ENCODE measurements at places on chromosomes 2 and 18.
A peak's percentile ranks its signal among the peaks of the same experiment; 100 is the strongest.

GRCh38 chr18:9188359-9189231, 52.0 kb downstream of the ANKRD12 start:
- DNase-seq, result no peak

DNA sequence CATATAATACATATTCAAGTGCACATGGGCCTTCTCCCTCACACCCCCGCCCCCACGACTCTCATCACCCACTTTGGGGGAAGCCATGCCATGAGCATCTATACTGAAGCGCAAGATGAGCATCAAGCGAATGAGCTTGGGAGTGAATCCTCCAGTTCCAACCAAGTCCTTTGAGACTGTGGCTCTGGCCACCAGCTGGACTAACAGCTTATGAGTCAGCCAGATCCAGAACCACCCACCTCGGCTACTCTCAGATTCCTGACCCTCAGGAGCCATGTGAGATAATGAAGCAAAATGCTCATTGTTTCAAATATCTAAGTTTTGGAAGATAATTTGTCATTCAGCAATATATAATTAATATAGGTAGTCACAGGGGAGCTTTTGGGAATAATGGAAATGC, 22.2 kb upstream of the IL1RL1 start:
- DNase-seq, result no peak

- no peak for DNase-seq
Observed at GRCh38 chr2:35864141-35864540, 491.4 kb upstream of the CRIM1 start.

DNA sequence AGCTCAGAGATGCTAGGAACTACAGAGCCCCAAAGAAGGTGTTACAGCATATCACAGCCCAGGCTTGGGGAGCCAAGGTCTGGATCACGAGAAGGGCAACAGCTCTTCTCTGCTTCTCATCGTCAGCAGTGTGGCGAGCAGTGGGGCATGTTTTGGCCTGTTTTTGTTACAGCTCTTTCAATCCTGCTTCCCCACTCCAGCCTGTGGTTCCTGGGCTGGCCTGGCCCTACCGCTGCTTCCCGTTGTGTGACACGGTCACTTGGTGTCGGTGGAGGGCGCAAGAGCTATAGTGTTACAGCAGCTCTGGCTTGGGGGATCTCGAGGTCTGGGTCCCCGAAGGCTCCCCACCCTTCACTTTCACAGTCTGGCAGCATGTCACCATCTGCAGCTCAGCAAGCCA, 870.2 kb downstream of the CBLN2 start:
- DNase-seq, result no peak

DNA sequence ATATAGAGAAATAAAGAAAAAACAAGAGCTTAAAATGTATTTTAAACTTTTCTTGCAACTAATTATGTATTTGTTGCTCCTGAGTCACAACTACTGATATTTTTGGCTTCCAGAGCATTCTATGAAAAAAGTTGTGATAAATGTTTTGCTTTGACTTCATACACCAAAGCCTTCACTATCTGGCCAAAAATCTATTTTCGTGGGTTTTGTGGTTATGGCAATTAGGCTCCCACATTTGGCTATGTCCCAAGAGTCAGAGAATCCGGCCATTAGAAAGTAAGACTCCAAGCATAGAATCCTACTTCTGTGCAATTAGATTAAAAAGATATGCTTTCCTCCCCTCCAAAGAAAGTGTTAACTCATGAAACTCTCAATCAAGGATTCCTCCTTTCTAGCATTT, 1456.1 kb upstream of the ACVR2A start:
- no peak for DNase-seq

- no peak for DNase-seq
Observed at GRCh38 chr2:78408795-78409118, 616.7 kb upstream of the REG3G start.

GRCh38 chr2:240126731-240127130, 9.4 kb downstream of the COPS9 start:
- DNase-seq, result no peak

- no peak for DNase-seq
Observed at GRCh38 chr18:74477771-74478170, 18.4 kb upstream of the CNDP2 start.

DNA sequence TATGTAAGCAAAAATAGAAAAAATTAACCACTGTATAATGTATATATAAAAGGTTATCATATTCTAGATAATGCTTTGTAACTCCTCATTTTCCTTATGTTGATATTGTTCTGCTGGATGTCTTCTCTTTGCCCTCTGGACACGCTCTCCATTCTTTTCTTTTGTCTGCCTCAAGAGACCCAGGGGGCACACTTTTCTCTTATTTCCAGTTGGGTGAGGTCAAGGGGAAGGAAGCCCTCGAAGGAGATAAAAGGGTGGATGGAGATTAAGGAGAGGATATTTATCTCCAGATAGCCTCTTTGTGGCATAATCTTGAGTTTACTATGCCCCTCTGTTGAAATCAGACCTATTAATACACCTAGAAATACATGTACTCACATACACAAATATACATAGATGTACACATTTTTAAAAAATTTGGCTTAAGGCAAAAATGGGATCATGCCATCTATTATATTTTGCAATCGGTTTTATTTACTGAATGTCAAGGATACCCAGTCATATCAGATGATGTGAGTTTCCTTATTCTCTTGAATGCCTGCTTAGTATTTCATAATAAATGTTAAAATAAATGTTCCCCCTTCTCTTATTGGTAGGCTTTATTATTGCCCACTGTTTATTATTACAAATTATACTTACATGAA, 65.3 kb downstream of the LCLAT1 start:
- DNase-seq, result no peak

- no peak for DNase-seq
Observed at GRCh38 chr2:128626760-128627511, 308.3 kb upstream of the HS6ST1 start.

- DNase-seq, result no peak
Observed at GRCh38 chr2:96485350-96485749, 19.8 kb downstream of the NEURL3 start.

GRCh38 chr2:113061896-113062770, 3.1 kb downstream of the IL36RN start:
- no peak for DNase-seq

- peak; percentile 20 for DNase-seq
Observed at GRCh38 chr2:61017556-61018317, at the start of the genes PEX13 and PUS10. PEX13 (plus strand) TSS chr2:61017720; CDS start chr2:61017760, 40 bp downstream. PUS10 (minus strand) TSS chr2:61018255; CDS start chr2:61011890, 6,365 bp downstream.

GRCh38 chr2:121081701-121082100, 203.3 kb downstream of the TFCP2L1 start:
- DNase-seq, result no peak

DNA sequence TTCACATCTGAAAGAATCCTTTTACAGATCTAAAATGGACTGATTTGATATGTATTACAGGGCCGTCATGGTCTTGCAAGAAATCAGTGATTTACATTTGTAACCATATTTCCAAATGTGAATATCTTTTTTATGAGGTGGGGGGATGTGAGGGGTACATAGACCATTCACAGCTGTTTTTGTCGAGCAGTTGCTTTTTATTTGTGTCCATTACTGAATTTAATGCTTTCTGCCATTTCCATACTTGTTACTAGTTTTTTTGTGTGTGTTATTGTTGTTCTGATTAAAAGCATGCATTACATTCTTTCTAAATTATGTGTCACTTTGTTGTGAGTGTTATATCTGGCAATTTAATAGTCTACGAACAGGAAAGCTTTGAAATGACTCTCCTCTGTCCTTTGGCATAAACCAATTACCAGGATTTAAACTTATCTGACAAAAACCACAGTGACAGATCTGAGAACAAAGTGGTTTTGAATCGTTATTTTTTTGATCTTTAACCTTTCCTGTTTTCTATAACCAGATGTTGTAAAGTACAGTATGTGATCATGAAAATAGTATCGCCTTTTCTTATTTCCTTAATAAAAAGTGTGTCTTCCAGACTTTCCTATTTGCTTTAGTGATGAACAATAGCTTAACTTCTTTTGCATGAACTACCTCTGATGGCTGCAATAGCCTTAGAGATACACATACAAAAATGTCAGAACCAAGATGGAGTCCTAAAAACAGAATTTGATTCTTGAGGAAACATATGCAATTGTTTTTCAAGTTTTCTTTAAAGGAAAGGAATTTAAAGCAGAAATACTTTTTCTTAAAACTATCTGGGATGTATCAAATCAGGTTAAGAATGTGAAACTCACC, 354.2 kb upstream of the ACVR2A start:
- no peak for DNase-seq

DNA sequence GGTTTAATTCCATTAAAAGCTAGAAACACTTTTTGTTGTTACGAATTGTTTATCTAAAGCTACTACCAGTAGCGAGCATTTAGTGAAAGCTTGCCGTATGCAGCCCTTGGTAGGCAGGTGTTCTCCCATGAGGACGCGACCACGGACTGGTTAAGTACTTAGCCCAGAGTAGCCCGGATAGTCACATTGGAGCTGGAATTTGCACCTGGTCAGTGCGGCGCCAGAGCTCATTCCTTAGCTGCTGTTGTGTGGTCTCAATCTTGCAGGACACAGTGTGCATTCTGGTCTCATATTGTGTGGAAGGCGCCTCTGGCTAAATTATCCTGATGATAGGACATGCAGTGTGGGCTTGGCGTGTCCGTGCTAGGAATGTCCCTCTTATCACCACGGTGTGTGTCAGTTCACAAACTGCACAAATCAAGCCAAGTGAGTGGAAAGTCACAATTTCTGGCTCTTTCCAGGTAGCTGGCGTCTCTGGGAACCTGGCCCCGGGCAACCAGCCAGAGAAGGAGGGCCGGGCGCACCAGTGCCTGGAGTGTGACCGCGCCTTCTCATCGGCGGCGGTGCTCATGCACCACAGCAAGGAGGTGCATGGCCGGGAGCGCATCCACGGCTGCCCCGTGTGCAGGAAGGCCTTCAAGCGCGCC, 133.3 kb downstream of the ZNF236 start:
- DNase-seq, result no peak

DNA sequence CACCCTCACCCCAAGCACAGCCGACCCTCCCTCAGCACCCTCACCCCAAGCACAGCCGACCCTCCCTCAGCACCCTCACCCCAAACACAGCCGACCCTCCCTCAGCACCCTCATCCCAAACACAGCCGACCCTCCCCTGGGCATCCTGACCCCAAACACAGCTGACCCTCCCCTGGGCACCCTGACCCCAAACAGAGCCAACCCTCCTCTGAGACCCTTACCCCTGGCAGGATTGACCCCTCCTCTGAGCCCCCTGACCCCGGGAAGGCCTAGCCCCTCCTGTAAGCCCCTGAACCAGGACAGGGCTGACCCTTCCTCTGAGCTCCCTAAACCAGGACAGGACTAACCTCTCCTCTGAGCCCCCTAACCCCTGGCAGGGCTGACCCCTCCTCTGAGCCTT, 84.4 kb upstream of the RAB6C start:
- no peak for DNase-seq

DNA sequence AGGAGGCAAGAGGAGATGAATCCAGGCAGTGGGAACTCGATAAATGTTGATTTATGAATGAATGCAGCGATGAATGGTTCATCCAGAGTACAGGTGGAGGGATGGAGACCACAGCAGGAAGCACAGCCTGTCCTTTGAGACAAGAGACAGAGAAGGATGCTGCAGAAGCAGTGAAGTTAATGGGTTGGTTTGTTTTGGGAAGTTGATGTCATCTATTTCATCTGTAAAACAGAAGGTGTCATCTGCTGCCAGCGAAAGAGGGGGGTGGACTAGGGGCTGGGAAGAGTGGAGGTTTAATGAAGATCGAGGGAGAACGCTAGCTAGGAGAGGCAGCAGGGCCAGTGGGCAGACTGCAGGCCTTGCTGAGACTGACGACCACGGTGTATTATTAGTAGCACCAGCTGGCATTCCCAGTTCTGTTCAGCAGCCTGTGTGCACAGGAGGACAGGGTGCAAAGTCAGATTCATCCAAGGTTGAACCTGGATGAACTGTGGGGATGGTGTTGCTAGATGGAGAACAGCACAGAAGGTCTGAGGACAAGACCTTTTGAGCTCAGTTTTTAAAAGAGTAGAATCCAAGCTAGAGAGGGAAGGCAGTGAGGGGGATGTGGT, 120.3 kb upstream of the CAPN13 start:
- no peak for DNase-seq

DNA sequence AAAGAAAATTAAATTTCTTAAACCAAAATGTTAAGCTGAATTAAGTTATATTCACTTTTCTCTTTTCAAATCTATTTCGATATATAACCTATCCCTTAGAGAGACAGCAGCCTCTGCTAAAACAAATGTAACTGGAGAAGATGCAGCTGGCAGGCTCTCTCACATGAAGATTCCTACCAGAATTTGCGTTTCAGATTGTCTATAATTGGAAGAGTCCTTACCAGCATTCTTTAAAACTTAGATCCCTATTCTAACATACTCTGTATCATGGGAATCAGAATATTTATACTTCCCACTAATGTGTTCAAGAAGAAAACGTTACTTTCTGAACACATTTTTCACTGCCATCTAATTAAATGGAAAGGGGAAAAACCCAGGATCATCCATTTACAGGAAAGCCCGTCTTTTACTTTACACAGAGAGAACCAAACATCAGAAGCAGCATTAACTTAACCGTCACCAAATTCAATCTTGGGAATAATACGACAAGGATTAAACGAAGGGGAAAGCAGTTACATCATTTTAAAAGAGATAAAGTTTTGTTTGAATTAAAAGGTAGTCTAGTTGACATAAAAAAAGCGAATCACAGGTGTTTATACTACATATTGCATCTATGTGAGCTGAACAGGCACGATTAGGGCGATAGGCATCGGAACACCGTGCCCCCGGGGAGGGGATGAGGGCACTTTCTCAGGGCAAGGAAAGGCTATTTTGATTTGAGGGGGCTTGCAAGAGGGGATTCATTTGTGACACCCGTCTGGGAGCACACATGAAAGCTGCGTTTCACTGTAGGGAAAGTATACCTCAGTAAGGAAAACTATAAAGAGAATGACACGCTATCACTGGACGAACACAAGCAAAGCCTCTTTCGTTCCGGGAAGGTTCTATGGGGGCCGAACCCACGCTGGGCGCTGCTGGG, 1.3 kb downstream of the PTPN2 start:
- DNase-seq, result no peak

DNA sequence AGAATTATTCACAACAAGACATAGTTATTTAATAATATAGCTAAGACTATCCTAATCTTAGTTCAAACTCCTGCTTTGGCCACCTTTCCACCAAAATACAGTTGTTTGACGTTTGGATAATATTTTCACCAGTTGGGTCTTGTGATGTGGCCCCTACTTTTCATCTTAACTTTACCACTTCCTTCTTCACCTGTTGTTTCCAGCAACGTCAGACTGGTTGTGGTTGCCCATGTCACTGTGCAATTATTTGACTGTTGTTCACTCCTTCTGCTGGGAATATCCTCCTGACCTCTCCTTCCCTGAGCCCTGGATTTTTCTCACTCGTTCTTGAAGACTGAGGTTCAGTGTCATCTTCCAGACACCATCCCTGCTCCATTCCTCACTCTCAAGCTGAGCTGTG, 132.2 kb upstream of the RASGRP3 start:
- no peak for DNase-seq

- no peak for DNase-seq
Observed at GRCh38 chr18:61980355-61980754, 87.5 kb upstream of the RNF152 start.

- DNase-seq, result no peak
Observed at GRCh38 chr2:226802573-226802972, 3.0 kb upstream of the IRS1 start.

DNA sequence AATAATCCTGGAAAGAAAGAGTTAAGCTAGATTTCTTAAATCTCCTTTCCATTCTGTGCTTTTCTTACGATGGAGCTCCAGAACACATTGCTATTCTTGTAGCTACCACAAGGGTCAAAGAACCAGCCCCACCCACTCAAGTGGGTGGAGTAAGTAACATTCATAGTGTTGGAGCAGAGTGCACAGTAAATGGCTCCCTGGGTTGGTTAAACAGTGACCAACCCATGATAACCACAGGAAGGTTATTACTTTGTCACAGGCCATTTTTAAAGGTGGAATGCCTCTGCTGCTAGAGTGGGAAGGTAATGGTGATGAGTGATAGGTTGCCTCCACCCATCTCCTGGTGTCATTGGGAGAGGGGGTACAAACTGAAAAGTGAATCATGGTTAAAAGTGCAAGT, 13.9 kb downstream of the ARPC2 start:
- DNase-seq, result no peak

All from non-pigmented ciliary epithelial cell (primary cell).